Inflammatory macrophage treated with lipopolysaccharide for 1 hour (primary cell): ENCODE measurements at places on chromosomes 7 and 10.

DNA sequence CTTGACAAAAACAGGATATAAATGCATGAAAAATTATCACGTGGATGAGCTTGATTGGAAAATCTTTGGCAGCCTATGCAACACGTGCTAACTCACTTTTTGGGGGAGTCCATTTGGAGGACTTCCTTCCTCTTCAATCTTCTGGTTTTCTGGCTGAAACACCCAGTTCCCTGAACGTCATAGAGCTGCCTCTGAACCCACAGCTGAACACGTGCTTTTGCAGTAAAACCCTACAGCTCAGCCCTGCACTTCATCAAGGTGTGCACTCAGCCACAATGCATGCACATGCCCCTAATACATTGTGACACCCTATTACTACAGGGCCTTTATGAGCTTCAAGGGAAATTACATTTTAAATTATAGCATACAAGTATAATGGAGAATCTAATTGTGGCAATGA is 808.7 kb upstream of the AUTS2 start:
- DNase-seq = no peak

- no peak for DNase-seq
Measured at GRCh38 chr10:16887565-16887964, 70.3 kb upstream of the RSU1 start.

DNA sequence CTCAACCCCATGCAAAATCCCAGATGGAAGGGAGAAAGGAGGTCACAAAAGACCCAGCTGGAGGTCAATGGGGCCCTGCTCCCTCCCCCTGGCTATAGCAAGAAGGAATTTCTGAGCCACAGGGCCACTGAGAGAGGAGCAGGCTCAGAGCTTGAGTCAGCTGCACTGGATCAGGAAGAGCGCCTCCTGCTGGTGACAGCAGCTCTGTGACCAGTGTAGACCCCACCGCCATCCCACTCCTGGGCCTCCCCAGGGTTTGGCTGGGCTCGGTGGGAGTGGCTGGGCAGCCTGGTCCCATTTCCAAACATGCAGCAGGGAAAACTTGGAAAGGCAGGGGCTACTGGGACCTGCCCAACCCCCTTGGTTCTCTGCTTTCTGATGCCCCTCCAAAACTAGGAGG is 31.5 kb upstream of the PRLHR start:
- no peak for DNase-seq

GRCh38 chr10:130028465-130028819 is 64.4 kb upstream of the EBF3 start:
- DNase-seq = no peak

DNA sequence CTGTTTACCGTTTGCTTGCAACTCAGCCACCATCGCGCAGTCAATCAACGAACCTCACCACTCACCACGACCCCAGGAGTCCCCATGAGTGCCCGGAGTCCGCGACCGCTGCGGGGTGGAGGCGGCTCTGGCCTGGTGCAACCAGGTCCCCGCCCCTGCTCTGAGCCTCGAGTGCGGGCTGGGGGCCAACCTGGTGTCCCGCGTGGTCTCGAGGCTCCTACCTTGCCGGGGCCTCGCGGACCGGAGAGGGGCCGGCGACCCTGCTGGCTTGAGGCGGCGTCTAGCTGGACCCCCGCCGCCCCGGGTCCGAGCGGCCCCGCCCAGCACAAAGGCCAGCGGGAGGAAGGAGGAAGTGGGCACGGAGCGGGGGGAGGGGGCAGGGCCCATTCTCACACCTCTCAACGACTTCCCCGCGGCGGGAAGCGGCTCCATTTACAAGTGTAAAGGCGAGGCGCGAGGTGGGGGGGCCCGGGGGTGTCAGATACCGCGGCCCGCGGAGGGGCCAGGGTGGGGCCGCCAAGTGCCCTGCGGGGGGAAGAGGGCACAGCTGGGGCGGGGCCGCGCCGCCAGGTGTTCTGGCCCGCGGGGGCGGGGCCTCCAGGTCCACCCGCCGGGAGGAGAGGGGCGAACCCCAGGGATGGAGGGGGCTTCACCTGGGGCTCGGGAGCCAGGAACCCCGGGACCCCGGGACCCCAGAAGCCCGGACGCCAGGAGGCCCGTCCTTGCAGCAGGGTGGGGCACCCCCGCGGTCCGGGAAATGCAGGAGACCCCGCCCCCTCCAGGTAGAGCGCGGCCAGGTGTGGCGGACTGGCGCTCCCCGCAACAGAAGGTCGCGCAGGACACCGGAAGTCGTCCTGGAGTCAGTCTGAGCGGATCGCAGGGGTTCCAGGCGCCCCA is 8.6 kb downstream of the CTBP2 start:
- DNase-seq = no peak
